Peyer's patch (tissue), 4 donors: ENCODE measurements at places on chromosomes 7 and 10. TPM values are rescaled to one million over a fixed set of nuclear protein-coding genes. Genes with fewer than 3 reads are reported as not detected.

GRCh38 chr7:154577141-154577873 is 425.6 kb downstream of the PAXIP1 start:
- H3K4me1 ChIP-seq: no peaks in the 10 kb centered on the region
- no peaks in the 10 kb centered on the region for H3K27me3 ChIP-seq
- no peak for DNase-seq
- H3K27ac ChIP-seq: no peak overlapping the region
- H3K4me3 ChIP-seq: no peak overlapping the region

- H3K4me3 ChIP-seq: no peak overlapping the region
- no peak for DNase-seq
- no peak overlapping the region for H3K27ac ChIP-seq
- H3K27me3 ChIP-seq: no peaks in the 10 kb centered on the region
- no peaks in the 10 kb centered on the region for H3K36me3 ChIP-seq
- H3K4me1 ChIP-seq: no peaks in the 10 kb centered on the region
These were observed 132.0 kb downstream of the RPS24 start for GRCh38 chr10:78165617-78166016.

- no peak for DNase-seq
- H3K27me3 ChIP-seq: no peaks in the 10 kb centered on the region
- no peaks in the 10 kb centered on the region for H3K36me3 ChIP-seq
- H3K4me1 ChIP-seq: no peaks in the 10 kb centered on the region
- peak overlapping the region; percentile 59 for H3K4me3 ChIP-seq
These were observed 664 bp downstream of the FMC1 start for GRCh38 chr7:139341776-139342226.

- no peak overlapping the region for H3K27ac ChIP-seq
- H3K4me1 ChIP-seq: no peaks in the 10 kb centered on the region
- no peaks in the 10 kb centered on the region for H3K36me3 ChIP-seq
- no peak for DNase-seq
- H3K4me3 ChIP-seq: no peak overlapping the region
These were observed 335.8 kb downstream of the PRPF18 start for GRCh38 chr10:13922586-13922985.

- no peak overlapping the region for H3K27ac ChIP-seq
- H3K4me1 ChIP-seq: no peaks in the 10 kb centered on the region
- DNase-seq: no peak
- H3K36me3 ChIP-seq: no peaks in the 10 kb centered on the region
- H3K27me3 ChIP-seq: no peaks in the 10 kb centered on the region
These were observed 81.5 kb downstream of the RTKN2 start for GRCh38 chr10:62186999-62187675.

DNA sequence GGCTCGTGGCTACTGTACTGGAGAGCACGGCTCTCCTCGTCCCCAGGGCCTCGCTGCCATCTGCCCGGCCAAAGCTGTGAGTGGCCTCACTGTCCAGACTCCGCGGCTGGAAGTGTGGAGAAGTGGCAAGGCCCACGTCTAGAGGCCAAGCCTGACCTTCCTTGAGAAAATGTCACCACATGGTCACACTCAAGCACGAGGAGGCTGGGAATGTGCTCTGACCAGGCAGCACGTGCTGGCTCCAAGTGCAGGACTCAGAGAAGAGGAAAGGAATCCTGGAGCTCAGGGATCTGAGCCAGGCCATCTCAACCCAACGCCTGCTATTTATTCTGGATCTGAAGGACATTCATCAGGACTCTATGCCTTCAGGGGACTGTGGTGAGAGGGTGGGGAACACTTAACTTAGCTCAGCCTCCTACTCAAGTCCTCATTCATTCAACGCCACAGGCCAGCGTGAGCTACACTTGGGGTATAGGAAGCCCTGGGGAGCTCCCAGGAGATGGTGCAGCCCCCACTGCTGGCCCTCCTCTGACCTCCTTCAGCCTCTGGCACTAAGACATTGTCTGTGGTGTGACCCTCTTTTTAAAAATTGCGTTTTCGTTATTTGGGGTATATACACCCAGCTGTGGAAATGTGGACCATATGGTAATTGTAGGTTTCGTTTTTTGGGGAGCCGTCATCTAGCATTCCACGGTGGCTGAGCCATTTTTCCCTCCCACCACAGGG is 29.0 kb downstream of the EN2 start:
- DNase-seq: no peak
- H3K4me1 ChIP-seq: peaks cover 12% of the 10 kb centered on the region
- no peak overlapping the region for H3K27ac ChIP-seq
- no peak overlapping the region for H3K4me3 ChIP-seq

- no peaks in the 10 kb centered on the region for H3K36me3 ChIP-seq
- H3K4me3 ChIP-seq: no peak overlapping the region
- H3K4me1 ChIP-seq: no peaks in the 10 kb centered on the region
These were observed 106.7 kb downstream of the CUX1 start for GRCh38 chr7:101924171-101924570.

Gene CASTOR2
- 16.8 TPM for total RNA-seq

Gene CHST3
- total RNA-seq: 3.2 TPM

Gene RNF32
- total RNA-seq: not detected

Gene EPHB4
- total RNA-seq: 48.7 TPM

Gene CELF2
- total RNA-seq: 48.7 TPM

Gene GPR26
- total RNA-seq: not detected

Gene VIPR2
- total RNA-seq: 2.5 TPM
